Astrocyte (in vitro differentiated cells and primary cell): ENCODE measurements at places on chromosomes 5 and 9. TPM values are rescaled to one million over a fixed set of nuclear protein-coding genes. Genes with fewer than 3 reads are reported as not detected.

PRELID2 gene
- 9.2 and 9.9 TPM in 2 replicates for total RNA-seq

PIP5K1B gene
- total RNA-seq = 0.29 and 1.3 TPM in 2 replicates

PDCD1LG2 gene
- 8.8 and 9.4 TPM in 2 replicates for total RNA-seq

SPINK5 gene
- 0.62 and 1.3 TPM in 2 replicates for total RNA-seq

GRCh38 chr5:14209836-14210235 lies 66.7 kb downstream of the TRIO start:
- no peaks in the 10 kb centered on the region for H3K27me3 ChIP-seq
- H3K4me1 ChIP-seq = peaks cover 73% of the 10 kb centered on the region
- no peak overlapping the region for H3K4me3 ChIP-seq
- H3K27ac ChIP-seq = peak overlapping the region; percentile 90
- DNase-seq = no peak

GRCh38 chr5:2985718-2986117 lies 234.2 kb upstream of the IRX2 start:
- no peaks in the 10 kb centered on the region for H3K4me1 ChIP-seq
- no peaks in the 10 kb centered on the region for H3K27me3 ChIP-seq
- H3K4me3 ChIP-seq = no peak overlapping the region
- no peaks in the 10 kb centered on the region for H3K36me3 ChIP-seq

DNA sequence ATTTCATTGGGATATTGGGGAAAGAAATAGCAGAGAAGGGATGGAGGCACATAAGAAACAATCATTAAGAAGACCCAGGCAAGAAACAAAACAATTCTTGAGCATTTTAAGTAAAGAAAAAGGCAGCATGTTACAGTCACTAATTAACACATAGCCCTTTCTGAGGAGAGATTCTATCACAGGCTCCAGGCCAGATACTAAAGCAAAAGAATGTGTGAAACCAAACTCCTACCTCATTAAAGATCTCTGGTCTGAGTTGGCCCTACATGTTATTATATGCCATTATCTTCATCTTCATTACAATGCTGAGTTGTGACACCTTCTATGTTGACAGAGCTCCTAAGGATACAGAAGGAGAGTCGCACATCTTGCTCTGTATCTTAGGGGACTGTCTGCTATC lies 37.5 kb downstream of the DAP start:
- no peak overlapping the region for H3K27ac ChIP-seq
- H3K36me3 ChIP-seq = no peaks in the 10 kb centered on the region
- peaks cover 55% of the 10 kb centered on the region for H3K4me1 ChIP-seq
- no peak overlapping the region for H3K4me3 ChIP-seq

DNA sequence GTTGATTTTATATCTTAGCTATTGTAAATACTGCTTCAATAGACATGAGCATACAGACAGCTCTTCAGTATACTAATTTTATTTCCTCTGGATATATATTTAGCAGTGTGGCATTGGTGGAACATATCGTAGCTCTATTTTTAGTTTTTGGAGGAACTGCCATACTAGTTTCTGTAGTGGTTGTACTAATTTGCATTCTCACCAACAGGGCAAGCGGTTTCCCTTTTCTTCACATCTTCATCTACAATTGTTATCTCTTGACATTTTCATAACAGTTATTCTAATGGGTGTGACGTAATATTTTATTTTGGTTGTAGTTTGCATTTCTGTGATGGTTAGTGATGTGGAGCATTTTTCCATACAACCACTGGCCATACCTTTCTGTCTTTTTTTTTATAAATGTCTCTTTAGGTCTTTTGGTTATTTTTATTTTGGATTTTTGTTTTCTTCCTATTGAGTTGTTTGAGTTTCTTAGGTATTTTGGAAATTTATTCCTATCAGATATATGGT lies 32.5 kb downstream of the TAF11L14 start:
- no peak overlapping the region for H3K4me3 ChIP-seq
- H3K27me3 ChIP-seq = no peaks in the 10 kb centered on the region
- DNase-seq = no peak

GRCh38 chr9:125754096-125754495 lies 6.9 kb downstream of the PBX3 start:
- peaks cover 9% of the 10 kb centered on the region for H3K36me3 ChIP-seq
- no peak overlapping the region for H3K4me3 ChIP-seq
- no peaks in the 10 kb centered on the region for H3K27me3 ChIP-seq
- no peak overlapping the region for H3K27ac ChIP-seq
- H3K4me1 ChIP-seq = peaks cover 14% of the 10 kb centered on the region
- DNase-seq = no peak

DNA sequence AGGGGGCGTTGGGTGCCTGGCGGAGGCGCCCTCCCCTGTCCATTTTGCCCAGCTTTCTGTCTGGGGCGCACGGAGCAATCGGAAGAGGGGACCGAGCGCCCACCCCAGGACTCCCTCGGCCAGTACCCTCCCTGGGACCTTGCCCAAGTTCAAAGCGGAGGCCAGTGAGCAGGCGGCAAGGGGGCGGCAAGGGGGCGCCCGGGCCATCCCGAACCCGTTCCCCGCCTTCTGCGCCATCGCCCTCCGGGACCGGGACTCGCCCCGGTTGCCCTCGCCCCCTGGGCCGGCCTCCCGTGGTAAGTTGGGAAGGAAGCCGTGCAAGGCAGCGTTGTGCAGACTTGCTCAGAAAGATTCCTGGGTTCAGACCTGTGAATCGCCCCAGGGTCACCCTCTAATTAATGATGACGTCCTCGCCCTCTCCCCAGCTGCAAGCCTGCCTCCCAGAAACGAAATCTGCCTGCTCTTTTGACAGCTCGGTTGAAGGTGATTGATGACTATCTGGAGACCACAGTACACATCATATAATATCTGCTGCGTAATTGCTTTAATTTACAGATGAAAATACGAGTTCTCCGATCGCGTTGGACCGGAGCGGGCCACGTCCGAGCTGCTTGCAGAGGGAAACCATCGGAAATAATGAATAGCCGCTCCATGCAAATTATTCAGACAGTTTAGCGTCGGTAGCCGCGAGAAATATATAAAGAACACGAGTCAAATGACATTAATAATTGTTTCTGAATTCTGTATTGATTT lies 1.4 kb upstream of the IRX4 start:
- no peak for DNase-seq
- no peak overlapping the region for H3K4me3 ChIP-seq
- no peaks in the 10 kb centered on the region for H3K36me3 ChIP-seq
- peaks cover 62% of the 10 kb centered on the region for H3K27me3 ChIP-seq
- peaks cover 4% of the 10 kb centered on the region for H3K4me1 ChIP-seq
